ELF-1 (cell line): ENCODE measurements at places on chromosomes 5 and 9.

DNA sequence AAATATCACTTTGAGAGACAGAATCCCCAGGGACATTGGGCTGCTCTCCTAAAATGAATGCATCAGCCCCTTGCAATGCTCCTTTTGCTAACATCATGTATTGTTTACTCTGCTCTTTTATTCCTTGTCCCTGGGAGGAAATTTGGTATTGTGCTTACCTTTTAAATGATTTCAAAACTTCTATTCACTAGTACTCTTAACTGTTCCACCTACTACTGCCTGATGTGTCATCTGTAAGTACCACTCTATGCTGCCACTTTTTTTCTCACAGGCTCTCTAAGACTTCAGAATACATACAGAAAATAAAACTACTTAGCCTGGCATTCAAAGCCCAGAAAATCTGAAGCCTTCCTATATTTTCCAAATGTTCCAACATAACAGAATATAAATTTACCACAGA, 667.2 kb downstream of the BRINP1 start:
- DNase-seq, result no peak

GRCh38 chr5:143143973-143144372, 259.5 kb downstream of the NR3C1 start:
- DNase-seq, result no peak

GRCh38 chr5:64834611-64835010, 65.9 kb downstream of the CWC27 start:
- DNase-seq, result no peak

GRCh38 chr5:176427971-176428370, 11.6 kb upstream of the CLTB start:
- DNase-seq, result no peak

DNA sequence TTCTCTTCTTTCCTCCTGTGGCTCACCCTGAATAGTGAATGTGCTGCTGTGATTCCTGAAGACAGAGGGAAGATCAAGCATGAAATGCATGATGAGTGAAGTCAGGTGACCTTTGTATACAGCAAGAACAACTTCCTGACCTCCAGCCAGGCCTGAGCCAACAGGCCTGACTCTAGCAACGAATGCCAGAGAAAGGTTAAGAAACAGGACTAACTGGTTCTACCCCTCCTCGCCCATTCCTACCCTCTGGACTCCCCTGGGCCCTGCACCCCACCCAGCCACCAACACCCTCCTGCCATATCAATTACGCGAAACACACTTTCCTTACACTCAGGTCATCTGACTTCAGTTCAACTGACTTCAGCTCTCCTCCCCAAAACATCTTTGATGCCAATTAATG, 4.9 kb downstream of the SUSD1 start:
- peak; percentile 74 for DNase-seq

DNA sequence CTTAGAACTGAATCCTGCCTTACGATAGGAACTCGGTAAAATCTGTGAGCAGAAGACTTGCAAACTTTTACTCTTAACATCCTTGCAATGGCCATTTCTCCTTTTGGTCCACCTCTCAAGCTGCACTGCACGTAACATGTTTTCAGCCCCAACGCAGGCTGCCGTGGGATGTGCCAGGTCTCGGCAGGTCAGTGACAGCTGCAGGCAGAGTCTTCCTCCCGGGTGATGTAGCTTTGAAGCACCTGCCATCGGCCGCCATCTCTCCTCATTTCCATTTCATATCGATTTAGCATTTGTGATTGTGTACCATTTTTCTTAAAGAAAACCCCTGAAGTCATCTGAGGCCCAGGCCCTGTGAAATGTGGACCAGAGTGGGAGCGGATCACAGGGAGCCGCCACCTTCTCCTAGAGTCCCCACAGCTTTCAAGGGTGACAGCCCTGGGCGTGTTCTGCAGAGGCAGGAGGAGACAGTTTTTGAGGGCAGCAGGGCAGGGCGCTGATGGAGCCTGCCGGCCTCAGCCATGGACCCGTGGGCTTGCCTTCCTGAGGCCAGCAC, 25.8 kb upstream of the LPCAT1 start:
- no peak for DNase-seq

- DNase-seq, result no peak
These were observed 99.2 kb upstream of the ACTBL2 start for GRCh38 chr5:57581772-57582171.

GRCh38 chr5:5481633-5482032, 59.2 kb downstream of the ICE1 start:
- no peak for DNase-seq

DNA sequence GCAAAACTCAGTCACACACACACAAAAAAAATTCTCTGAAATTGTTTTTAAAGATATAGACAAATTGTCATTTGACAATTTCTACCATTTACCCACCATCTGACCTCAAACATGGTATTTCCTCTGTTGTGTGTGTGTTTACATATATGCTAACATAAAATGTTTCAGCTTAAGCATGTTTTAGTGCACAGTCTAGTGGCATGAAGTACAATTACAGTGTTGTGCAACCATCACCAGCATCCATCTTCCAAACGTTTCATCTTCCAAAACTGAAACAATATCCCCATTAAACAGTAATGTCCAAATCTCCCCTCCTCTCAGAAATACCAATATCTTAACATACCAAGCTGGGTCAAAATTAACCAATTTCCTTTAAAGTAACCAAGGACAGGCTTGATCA, 65.2 kb downstream of the MYO10 start:
- DNase-seq, result no peak

GRCh38 chr9:89309166-89309565, 1.8 kb upstream of the CKS2 start:
- no peak for DNase-seq

DNA sequence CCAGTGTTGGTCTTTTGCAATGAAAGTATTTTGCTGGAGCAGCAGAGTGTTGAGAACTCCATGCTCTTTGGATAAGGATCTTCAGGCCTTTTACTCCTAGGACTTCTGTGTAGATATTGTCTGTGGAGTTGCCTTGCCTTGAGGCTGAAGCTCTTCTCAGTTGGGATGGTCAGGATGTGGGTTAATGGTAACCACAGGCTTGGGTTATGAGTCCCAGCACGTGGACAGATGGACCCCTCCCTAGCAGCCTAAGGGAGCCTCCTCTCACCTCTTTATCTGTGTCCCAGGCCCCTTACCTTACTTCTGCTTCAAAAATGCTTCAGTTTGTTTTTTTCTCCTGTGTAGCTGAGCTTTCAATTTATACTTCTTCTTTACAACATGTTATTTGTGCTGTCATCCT, 109.9 kb downstream of the MEGF10 start:
- DNase-seq, result no peak

- DNase-seq, result no peak
These were observed 69.4 kb downstream of the PPIC start for GRCh38 chr5:122967085-122967484.

DNA sequence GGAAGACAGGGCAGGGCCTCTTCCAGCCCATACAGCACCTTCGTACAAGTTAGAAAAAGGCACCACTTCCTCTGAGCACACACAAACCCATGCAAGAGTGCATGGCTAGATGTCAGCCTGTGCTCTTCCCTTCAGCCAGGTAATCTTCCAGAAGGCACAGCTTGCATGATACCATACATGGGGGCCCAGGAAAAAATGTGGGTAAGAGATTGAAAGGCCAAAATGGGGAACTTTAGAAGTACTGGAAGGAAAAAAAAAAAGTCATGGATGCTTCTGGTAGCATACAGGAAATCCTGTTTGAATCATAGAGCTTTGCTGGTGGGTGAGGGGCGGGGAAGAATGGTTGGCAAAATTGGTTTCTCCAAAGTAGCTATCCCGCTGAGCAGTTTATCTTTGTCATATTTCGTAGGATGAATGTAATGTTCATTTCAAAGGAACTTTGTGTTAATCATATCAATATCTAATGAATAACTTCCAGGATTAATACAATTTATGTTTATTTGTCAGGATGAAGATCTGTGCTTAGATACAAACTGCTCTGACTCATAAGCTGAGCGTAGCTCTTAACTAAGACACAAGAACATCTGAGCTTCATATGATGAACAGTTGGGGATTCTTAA, 78.2 kb upstream of the MAP3K1 start:
- no peak for DNase-seq

DNA sequence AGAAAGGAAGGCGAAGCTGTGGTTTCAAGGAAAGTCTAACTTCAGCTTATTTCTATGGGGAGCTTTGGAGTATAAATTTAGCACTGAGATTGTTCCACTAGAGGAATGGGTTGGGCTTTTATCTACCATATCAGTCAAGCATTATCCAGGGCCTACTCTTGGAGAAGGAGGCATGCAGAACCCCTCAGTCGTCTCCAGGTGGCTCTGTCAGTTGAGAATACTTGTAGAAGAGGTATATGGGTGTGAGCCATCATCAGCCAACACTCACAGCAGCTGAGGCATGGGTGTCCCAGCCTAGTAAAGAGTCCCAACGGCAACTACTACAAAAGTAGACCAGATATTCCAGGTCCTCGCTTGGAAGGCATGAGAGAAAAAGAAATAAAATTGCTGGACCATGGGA, 548.5 kb upstream of the GRAMD2B start:
- peak; percentile 1 for DNase-seq

DNA sequence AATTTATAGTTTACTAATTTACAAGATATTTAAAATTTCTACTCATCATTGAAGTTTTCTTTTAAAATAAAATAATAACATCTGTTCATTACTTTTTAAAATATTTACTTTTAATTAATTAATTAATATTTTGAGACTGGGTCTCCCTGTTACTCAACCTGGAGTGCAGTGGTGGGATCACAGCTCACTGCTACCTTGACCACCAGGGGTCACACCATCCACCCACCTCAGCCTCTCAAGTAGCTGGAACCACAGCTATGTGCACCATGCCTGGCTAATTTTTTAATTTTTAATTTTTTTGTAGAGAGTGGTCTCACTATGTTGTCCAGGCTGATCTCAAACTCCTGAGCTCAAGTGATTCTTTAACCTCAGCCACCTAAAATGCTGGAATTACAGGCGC, 1013.6 kb downstream of the CDH9 start:
- DNase-seq, result peak; percentile 26

- peak; percentile 85 for DNase-seq
These were observed 124.4 kb upstream of the NMUR2 start for GRCh38 chr5:152529440-152529839.

- DNase-seq, result no peak
These were observed 17.9 kb downstream of the PRLR start for GRCh38 chr5:35212122-35212982.

DNA sequence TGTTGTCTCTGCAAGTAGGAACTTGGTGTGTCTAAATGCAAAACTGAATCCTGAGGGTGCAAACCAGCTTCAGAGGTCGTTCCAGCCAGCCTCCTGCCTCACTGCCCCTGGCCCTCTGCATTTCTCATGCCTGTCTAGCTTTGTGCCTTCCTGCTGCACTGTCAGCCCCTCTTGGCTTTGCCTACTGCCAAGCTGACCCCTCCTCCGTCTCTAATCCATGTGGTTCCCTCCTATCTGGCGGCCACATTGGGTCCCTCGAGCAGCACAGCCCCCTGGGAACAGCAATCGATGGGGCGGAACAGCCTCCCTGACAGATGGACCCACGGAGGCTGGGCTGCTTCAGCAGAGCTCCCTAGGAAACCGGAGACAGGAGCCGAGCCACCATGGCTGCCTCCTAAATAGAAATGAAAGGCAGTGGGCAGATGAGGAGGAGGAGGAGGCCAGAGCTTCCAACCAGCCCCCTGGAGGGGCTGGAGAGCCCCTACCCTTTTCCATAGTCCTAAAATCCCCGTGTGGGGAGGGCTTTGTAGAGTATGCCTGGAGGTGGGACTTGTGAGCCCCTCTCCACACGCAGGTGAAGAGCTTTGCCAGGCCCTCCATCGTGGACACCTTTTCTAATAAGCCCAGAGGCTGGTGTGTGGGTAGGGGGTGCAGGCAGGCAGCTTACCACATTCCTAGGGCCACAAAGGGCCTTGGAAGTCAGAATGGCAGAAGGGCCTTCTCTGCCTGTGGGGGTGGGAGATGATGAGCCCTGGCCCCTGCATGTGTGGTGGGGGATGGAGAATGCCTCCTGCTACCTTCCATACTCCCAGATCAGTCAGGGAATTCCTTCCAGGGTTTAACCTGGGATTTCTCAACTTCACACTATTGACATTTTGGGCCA, 9.2 kb upstream of the CXXC5 start:
- DNase-seq, result no peak

DNA sequence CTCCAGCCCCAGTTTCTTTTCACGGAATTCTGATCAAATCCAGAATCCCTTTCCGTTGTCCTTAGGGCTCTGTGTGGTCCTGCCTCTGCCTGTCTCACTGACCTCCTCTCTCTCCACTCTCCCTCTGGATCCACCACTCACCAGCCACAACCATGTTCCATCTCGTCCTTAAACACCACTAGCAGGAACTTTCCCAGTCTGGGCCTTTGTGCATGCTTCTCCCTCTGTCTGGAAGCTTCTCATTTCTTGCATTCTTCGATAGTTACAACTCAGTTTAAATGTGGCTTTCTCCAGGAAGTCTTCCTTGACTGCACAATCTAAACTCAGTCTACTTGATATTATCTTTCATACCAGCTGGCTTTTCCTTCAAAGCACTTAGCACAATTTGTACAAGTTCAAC, 117.7 kb upstream of the MSX2 start:
- DNase-seq, result no peak

GRCh38 chr5:39140558-39141168, 66.5 kb upstream of the RICTOR start:
- DNase-seq, result no peak

- peak; percentile 16 for DNase-seq
These were observed 78.9 kb downstream of the SMARCA2 start for GRCh38 chr9:2093920-2094597.

DNA sequence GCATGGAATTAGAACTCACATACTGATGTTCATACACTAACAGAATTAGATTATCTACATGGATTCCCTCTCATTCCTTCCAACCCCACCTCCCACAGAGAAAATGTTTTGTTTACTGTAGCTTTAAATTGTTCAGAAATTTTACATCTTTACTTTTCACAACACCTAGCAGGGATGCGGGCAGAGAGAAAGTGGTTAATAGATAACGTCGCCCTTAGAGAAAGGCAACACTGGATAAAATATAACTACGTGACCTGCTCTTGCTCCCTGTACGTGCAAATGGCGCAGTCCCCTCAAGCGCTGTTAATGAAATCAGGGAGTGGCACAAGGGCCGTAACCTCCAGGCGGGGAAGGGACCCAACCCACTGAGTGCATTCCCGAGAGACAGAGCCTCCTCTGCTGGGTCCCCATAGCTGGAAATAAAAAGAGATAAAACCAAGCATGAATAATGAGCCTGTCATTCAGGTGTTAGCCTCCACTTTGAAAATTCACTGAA, 125.3 kb upstream of the DAPK1 start:
- peak; percentile 33 for DNase-seq

DNA sequence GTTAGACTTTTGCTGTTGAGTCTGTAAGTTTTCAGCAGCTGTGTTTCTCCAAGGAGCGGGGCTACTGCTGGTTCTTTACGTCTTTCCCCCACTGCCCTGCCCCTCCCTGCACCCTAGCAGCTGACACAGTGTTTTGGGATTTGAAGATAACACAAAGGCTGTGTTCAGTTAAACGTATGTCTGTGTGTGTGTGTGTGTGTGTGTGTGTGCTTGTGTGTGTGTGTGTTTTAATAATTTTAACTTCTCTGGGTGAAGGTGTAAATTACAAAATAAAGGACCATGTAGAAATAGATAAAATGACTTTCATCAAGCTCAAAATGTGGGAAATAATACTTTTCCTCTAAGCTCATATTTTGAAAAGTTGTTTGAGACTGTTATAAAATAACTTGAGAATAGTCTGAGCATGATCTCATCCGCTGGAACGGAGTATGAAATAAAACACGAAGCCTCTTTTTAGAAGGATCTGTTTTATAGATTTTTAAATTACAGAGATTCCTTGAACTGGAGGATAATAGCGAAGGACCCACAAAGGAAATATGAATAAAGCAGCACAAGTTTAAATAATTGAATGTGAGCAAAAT, 10.9 kb downstream of the ABL1 start:
- no peak for DNase-seq

GRCh38 chr5:146633323-146633764, 117.4 kb upstream of the GPR151 start:
- DNase-seq, result no peak
